ENCODE measurements at places on chromosomes 2 and 18.

DNA sequence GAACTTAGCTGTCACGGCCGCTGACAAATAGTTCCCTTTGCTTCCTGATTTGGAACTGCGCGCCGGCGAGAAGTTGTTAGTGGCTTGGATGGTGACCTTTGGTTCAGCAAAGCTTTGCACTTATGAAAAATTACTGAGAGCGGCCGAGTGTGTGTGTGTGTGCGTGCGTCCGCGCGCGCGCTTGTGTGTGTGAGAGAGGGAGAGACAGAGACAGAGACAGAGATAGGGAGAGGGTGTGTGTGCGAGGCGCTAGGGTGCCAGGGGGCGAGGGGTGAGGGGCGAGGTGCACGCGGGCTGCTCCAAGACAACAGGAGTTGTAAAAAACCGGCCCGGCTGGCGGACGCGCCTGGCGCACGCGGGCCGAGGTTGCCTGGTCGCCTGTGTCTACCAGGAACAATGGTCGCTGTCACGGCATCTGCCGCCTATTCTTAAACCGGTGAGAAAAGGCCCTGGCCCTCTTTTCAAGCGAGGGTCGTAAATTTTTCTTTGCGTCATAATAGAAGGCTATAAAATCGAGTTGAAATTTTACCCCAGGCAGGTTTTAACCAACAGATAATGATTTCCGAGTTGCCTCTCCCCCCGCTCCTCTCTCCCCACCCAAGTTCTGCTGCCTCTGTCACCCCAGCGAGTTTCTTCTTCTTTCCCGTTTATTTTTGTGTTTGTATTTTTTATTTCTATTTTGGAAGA is 535 bp downstream of the HOXD3 start:
- DNase-seq, result no peak

GRCh38 chr2:212863185-212863588 is 288.2 kb downstream of the IKZF2 start:
- DNase-seq, result no peak

GRCh38 chr2:88074854-88075292 is 7.2 kb downstream of the SMYD1 start:
- no peak for DNase-seq

- DNase-seq, result no peak
Measured at GRCh38 chr2:222653280-222653679, 2.6 kb downstream of the FARSB start.

- no peak for DNase-seq
Measured at GRCh38 chr18:76391038-76391437, 104.0 kb downstream of the ZNF516 start.

- peak; percentile 9 for DNase-seq
Measured at GRCh38 chr2:37323781-37324535, 675 bp downstream of the PRKD3 start.

DNA sequence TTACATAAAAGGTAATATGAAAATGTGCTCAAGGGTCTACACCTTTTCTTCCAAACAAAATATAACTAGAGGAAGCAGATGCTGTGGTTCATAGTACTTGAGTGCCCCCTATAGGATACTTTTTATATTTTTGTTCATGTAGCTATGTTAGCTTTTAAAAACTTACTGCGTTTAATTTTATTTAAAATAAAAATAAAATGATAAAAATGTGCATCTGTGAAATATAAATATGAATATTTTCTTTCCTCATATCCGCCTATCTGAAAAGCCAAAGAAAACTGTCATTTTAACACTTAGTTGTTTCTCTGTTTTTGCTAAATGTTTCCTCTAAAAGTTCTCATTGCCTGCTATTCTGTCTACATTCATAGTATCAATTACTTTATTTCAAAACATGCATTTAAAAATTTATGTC is 9.6 kb upstream of the LRP1B start:
- no peak for DNase-seq

GRCh38 chr2:58571181-58571852 is 330.2 kb upstream of the FANCL start:
- no peak for DNase-seq

- peak; percentile 14 for DNase-seq
Measured at GRCh38 chr2:203814661-203815540, 52.7 kb upstream of the CTLA4 start.

GRCh38 chr18:48711651-48712486 is 173.0 kb downstream of the CTIF start:
- no peak for DNase-seq

DNA sequence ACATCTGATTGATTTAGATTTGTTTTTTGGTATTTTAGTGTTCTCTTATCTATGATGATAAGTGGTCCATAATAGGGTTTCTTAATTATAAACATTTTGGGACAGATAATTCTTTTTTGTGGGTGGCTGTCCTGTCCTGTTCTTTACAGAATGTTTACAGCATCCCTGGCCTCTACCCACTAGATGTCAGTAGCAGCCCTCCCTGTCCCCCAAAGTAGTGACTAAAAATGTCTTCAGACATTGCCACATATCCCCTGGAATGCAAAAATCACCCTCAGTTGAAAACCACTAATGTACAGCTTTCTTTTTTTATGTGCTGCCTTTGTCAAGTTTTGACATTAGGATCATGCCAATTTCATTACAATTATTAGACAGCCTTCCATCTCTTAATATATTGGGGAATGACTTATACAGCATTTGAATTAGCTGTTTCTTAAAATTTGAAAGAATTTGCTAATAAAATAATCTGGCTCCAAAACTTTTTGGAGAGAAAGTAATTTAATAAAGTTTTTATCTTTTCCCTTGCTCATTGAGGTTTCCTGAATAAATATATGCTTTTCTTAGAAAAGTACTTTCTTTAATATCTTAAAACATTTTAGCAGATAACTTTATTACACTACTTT is 19.5 kb downstream of the WIPF1 start:
- DNase-seq, result no peak

GRCh38 chr2:163665051-163665450 is 70.8 kb downstream of the FIGN start:
- DNase-seq, result no peak

GRCh38 chr2:37324786-37325624 is at the start of gene PRKD3:
Gene PRKD3, minus strand, starts transcription at chr2:37324833. Its CDS starts 8,309 bp downstream, at chr2:37316524.
- peak; percentile 41 for DNase-seq

GRCh38 chr2:27071990-27072830 is 756 bp upstream of the OST4 start:
- DNase-seq, result no peak

DNA sequence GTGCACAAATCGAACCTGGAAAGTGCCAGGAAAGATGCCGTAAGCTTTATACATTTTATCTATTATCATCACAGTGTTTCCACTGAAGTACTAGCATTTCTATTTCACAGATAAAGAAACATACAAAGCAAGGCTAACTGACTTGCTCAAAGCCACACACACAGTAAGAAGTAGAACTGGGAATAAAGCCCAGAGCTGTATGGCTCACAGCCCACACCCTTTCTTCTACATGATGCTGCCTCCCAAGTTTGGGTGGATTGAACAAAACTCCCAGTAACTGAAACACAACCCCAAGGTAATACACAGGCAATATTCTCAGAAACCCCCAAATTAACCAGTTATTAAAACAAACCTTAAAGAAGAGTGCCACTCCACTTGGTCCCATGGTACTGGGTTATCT is 11.2 kb downstream of the SAP130 start:
- DNase-seq, result no peak

DNA sequence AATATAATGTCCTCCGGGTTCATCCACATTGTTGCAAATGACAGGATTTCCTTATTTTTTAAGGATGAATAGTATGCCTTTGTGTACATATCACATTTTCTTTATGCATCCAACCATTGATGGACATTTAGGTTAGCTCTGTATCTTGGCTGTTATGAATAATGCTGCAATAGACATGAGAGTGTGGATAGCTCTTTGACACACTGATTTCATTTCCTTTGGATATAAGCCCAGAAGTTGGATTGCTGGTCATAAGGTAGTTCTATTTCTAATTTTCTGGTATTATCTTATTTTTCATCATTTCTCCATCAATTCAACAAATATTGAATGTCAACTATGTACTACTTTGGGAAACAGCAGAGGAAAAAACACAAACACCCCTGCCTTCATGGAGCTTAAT is 423.3 kb downstream of the MTX2 start:
- DNase-seq, result no peak
